ENCODE measurements at places on chromosomes 4 and X.

- no peaks in the 10 kb centered on the region for H3K4me1 ChIP-seq
- no peak overlapping the region for H3K27ac ChIP-seq
- no peak for DNase-seq
Measured at GRCh38 chr4:968221-968620, 5.1 kb downstream of the DGKQ start.

- H3K4me1 ChIP-seq: no peaks in the 10 kb centered on the region
- no peaks in the 10 kb centered on the region for H3K27me3 ChIP-seq
- H3K4me3 ChIP-seq: no peak overlapping the region
- H3K27ac ChIP-seq: no peak overlapping the region
- H3K36me3 ChIP-seq: no peaks in the 10 kb centered on the region
- DNase-seq: no peak
Measured at GRCh38 chr4:188187106-188187505, 47.9 kb downstream of the TRIML1 start.

- no peak for DNase-seq
- no peak overlapping the region for H3K4me3 ChIP-seq
- H3K36me3 ChIP-seq: peaks cover 8% of the 10 kb centered on the region
Measured at GRCh38 chr4:147899512-147899911, 167.6 kb downstream of the ARHGAP10 start.

DNA sequence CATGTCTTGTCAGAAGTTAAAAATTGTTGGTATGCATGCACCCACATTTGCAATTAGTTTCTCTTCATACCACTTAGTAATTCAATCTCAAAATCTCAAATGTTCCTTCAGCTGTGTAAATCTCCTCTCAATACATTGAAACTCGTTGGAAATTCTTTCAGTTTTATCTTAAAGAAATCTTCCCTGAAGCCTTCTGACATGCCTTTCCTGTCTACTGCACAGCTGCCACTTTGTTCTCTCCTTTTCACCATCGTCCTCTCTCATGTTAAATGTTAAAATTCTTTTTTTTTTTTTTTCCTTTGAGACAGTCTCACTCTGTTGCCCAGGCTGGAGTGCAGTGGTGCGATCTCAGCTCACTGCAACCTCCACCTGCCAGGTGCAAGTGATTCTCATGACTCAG, 30.9 kb downstream of the MCUB start:
- peaks cover 4% of the 10 kb centered on the region for H3K4me1 ChIP-seq
- H3K27me3 ChIP-seq: no peaks in the 10 kb centered on the region
- no peak overlapping the region for H3K27ac ChIP-seq
- DNase-seq: no peak
- no peak overlapping the region for H3K4me3 ChIP-seq

DNA sequence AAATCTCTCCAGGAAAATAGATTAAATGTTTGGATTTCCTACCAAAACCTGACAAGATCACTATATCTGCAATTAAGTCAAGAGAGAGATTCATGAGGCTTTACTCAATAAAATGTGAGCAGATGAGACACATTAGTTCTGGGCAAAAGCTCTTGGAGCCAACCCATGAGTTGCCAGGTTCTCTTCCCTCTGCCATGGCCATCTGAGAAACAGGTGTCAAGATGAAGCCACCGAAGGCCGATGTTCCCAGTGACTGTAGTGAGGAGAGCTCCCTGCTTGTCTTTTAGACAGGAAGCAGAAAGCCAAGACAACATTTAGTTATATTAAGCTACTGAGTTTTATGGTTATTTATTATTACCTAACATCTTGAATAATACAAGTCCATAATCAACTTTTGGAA, 1068.7 kb downstream of the STPG2 start:
- no peaks in the 10 kb centered on the region for H3K27me3 ChIP-seq
- H3K4me3 ChIP-seq: no peak overlapping the region
- no peak overlapping the region for H3K27ac ChIP-seq

- DNase-seq: no peak
- no peak overlapping the region for H3K4me3 ChIP-seq
Measured at GRCh38 chr4:74665346-74665745, 129.0 kb downstream of the BTC start.

GRCh38 chr4:83062739-83063138, 27.8 kb downstream of the COPS4 start:
- H3K4me1 ChIP-seq: no peaks in the 10 kb centered on the region
- DNase-seq: no peak
- H3K36me3 ChIP-seq: peaks cover 14% of the 10 kb centered on the region
- no peak overlapping the region for H3K27ac ChIP-seq
- H3K27me3 ChIP-seq: no peaks in the 10 kb centered on the region
- H3K4me3 ChIP-seq: no peak overlapping the region

DNA sequence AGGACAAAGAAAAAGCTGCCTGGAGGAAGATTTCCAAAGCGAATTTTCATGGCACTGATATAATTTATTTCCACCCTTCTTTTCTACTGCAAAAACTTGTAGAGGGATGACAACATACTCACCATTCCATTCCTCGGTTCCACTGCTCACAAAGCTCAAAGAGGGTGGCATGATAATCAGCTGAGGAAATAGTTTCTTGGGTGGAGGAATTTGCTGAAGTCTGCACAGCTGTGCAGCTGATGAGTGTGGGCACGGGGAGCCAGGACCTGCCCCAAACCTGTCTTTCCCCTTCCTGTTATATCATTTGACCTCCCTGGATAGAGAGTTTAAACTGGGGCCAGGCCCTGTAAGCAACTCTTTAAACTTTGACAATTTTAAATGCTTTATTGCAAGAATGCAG, 160.6 kb downstream of the PACRGL start:
- no peak overlapping the region for H3K27ac ChIP-seq
- DNase-seq: no peak
- no peaks in the 10 kb centered on the region for H3K36me3 ChIP-seq
- H3K4me3 ChIP-seq: no peak overlapping the region
- H3K4me1 ChIP-seq: no peaks in the 10 kb centered on the region

DNA sequence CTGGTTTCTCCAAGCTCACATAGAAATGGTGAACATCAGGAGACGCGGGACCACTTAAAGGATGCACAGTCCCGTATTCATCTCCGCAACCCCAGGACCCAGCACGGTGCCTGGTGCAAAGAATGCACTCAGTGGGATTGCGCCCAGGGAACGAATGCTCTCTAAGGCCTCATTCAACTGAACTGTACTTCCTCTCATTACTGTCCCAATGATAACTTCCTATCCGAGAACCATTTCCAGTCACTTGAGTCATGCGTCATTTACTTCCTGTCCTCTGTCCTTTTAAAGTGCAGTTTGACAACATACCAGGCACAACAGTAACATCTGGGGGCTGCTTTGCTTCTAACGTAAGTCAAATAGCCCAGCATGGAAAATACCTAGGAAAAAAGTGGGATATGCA, 75.7 kb downstream of the RBM47 start:
- H3K27me3 ChIP-seq: no peaks in the 10 kb centered on the region
- DNase-seq: no peak
- H3K4me3 ChIP-seq: no peak overlapping the region
- no peak overlapping the region for H3K27ac ChIP-seq
- H3K4me1 ChIP-seq: no peaks in the 10 kb centered on the region

- DNase-seq: no peak
- H3K4me1 ChIP-seq: no peaks in the 10 kb centered on the region
- H3K36me3 ChIP-seq: no peaks in the 10 kb centered on the region
- H3K4me3 ChIP-seq: no peak overlapping the region
Measured at GRCh38 chr4:170307182-170307581, 217.4 kb upstream of the AADAT start.

DNA sequence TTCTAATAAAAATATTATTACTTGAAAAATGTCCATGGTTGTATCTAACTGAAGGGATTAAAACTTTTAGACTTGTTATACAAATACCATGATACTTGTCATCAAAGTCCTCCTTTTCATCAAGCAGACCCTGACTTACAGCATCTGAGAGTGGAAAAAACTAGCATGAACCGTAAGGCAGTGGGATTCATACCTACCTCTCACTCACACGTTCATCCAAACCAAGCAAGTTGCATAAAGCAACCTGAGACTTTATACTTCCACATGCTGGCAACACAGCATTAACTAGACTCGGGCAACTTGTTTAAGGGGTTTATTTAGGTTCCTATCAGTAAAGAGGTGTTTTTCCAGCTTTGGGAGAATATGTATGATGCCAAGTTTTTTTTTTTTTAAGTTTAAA, 22.6 kb upstream of the TLR7 start:
- peaks cover 3% of the 10 kb centered on the region for H3K36me3 ChIP-seq
- no peak overlapping the region for H3K27ac ChIP-seq
- DNase-seq: no peak
- peaks cover 17% of the 10 kb centered on the region for H3K4me1 ChIP-seq
- no peaks in the 10 kb centered on the region for H3K27me3 ChIP-seq

DNA sequence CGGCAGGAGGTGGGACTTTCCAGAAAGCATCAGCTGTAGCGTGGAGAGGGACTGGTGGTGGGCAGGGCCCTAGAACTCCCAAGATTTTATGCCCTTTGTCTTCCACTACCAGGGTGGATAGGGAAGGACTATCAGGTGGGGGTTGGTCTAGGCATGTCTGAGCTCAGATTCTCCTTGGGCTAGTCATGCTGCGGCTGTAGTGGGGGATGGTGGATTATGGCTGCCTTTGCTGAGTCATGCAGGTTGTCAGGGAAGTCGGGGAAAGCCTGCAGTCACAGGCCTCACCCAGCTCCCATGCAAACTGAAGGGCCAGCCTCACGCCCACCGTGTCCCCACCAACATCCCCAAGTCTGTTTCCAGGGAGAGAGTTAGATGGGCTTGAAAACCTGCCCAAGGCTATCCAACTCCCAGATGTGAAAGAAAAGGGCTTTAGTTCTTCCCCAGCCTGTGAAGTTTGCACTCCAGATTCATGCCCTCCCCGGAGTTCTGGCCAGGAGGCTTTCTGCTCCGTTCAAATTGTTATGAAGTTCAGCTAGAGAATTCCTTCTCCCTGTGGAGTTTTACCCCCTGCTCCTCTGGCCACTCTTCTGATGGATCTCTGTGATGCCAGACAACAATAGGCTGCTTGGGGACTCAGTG, 13.4 kb upstream of the MEPE start:
- H3K4me3 ChIP-seq: no peak overlapping the region
- no peak for DNase-seq
- no peaks in the 10 kb centered on the region for H3K27me3 ChIP-seq
- peaks cover 15% of the 10 kb centered on the region for H3K4me1 ChIP-seq

GRCh38 chr4:6935965-6936364, 26.3 kb downstream of the TBC1D14 start:
- H3K27me3 ChIP-seq: no peaks in the 10 kb centered on the region
- H3K4me1 ChIP-seq: peaks cover 68% of the 10 kb centered on the region
- no peak for DNase-seq
- no peak overlapping the region for H3K27ac ChIP-seq
- H3K4me3 ChIP-seq: no peak overlapping the region

- H3K4me1 ChIP-seq: peaks cover 13% of the 10 kb centered on the region
- no peak overlapping the region for H3K27ac ChIP-seq
- H3K36me3 ChIP-seq: no peaks in the 10 kb centered on the region
- no peaks in the 10 kb centered on the region for H3K27me3 ChIP-seq
- DNase-seq: no peak
Measured at GRCh38 chr4:175308236-175308635, 390.1 kb downstream of the ADAM29 start.

DNA sequence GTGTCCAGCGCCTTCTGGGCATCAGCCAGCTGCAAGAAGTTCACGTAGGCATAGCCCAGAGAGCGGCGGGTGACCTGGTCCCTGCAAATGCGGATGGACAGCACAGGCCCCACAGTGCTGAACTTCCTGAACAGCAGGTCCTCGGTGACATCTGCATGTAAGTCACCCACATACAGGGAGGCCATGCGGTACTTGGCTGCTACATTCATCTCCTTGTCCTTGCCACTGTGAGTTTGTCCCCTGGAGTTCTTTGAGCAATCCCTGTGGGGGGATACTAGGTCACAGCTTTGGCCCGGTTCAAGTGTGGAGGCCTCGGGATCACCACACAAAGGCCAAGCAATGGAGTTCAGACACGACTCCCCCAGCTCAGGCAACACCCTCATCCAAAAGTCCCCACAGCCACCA, 776 bp downstream of the PABPC4L start:
- DNase-seq: no peak
- peaks cover 29% of the 10 kb centered on the region for H3K4me1 ChIP-seq
- H3K4me3 ChIP-seq: peak overlapping the region; percentile 86
- peaks cover 8% of the 10 kb centered on the region for H3K36me3 ChIP-seq

DNA sequence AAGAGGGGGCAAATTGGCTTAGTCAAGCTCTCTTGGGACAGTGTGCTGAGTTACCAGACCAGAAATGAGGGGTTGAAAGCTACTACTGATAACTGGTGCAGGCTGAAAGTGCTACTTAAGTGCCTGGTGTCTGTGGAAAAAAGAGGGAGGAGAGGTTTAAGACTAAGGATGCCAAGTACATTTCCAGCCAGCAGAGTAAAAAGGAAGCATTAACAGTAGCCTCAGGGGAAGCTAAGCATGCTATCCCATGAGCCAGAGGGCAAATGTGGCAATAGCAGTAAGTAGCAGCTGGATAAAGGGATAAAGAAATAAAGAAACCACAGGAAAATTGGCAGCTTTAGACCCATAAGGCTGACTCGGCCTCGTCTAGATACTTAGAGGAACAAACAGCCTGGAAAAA, 196.3 kb upstream of the MAB21L2 start:
- H3K4me1 ChIP-seq: peaks cover 7% of the 10 kb centered on the region
- no peak overlapping the region for H3K4me3 ChIP-seq
- no peak for DNase-seq
- peaks cover 2% of the 10 kb centered on the region for H3K36me3 ChIP-seq
- peak overlapping the region; percentile 23 for H3K27ac ChIP-seq
- H3K27me3 ChIP-seq: no peaks in the 10 kb centered on the region

GRCh38 chrX:136166221-136166855, 19.0 kb downstream of the FHL1 start:
- H3K36me3 ChIP-seq: peaks cover 3% of the 10 kb centered on the region
- no peak for DNase-seq
- no peak overlapping the region for H3K4me3 ChIP-seq
- peaks cover 2% of the 10 kb centered on the region for H3K27me3 ChIP-seq
- H3K27ac ChIP-seq: no peak overlapping the region

- H3K4me3 ChIP-seq: no peak overlapping the region
- H3K27ac ChIP-seq: peak overlapping the region; percentile 76
- H3K36me3 ChIP-seq: no peaks in the 10 kb centered on the region
- H3K4me1 ChIP-seq: peaks cover 17% of the 10 kb centered on the region
- no peaks in the 10 kb centered on the region for H3K27me3 ChIP-seq
Measured at GRCh38 chr4:118335774-118336173, 17.0 kb downstream of the PRSS12 start.

GRCh38 chrX:13101441-13102139, 57.2 kb upstream of the FAM9C start:
- H3K36me3 ChIP-seq: no peaks in the 10 kb centered on the region
- no peak overlapping the region for H3K4me3 ChIP-seq
- DNase-seq: no peak
- no peak overlapping the region for H3K27ac ChIP-seq
- no peaks in the 10 kb centered on the region for H3K27me3 ChIP-seq

- H3K4me1 ChIP-seq: no peaks in the 10 kb centered on the region
- no peak overlapping the region for H3K27ac ChIP-seq
- peaks cover 48% of the 10 kb centered on the region for H3K27me3 ChIP-seq
- H3K4me3 ChIP-seq: no peak overlapping the region
- no peaks in the 10 kb centered on the region for H3K36me3 ChIP-seq
Measured at GRCh38 chr4:7187168-7187535, 5.2 kb upstream of the SORCS2 start.

- no peaks in the 10 kb centered on the region for H3K36me3 ChIP-seq
- no peak overlapping the region for H3K27ac ChIP-seq
- no peak overlapping the region for H3K4me3 ChIP-seq
- no peaks in the 10 kb centered on the region for H3K4me1 ChIP-seq
Measured at GRCh38 chr4:18813055-18813454, 791.5 kb upstream of the LCORL start.
